ENCODE measurements at places on chromosomes 12 and 14. TPM values are rescaled to one million over a fixed set of nuclear protein-coding genes. Genes with fewer than 3 reads are reported as not detected.
A peak's percentile ranks its signal among the peaks of the same experiment; 100 is the strongest.

GRCh38 chr14:76775695-76776427 is 14.6 kb downstream of the VASH1 start:
- H3K27me3 ChIP-seq, result peaks cover 9% of the 10 kb centered on the region
- no peak overlapping the region for H3K27ac ChIP-seq
- H3K4me3 ChIP-seq, result no peak overlapping the region
- no peaks in the 10 kb centered on the region for H3K4me1 ChIP-seq
- H3K36me3 ChIP-seq, result peaks cover 13% of the 10 kb centered on the region

DNA sequence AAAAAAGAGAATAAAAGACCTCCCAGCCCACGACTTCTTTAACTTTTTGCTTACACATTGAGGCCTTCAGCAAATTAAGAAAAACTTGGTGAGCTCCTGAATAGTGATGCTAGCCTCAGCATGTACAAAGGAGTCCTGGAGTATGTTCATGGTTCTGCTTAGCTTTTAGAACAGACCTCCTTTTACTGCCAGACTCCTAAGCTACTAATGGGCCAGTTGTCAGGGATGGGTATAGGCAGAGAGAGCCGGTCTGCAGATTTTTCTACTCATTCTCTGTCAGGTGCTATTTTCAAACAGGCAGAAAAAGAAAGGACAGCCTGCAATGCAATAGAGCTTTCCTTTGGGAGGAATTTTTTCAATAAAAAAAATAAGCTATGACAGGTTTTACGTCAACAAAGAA is 81.9 kb upstream of the REP15 start:
- DNase-seq, result no peak
- no peaks in the 10 kb centered on the region for H3K27me3 ChIP-seq
- no peak overlapping the region for H3K4me3 ChIP-seq
- H3K36me3 ChIP-seq, result no peaks in the 10 kb centered on the region
- H3K4me1 ChIP-seq, result peaks cover 61% of the 10 kb centered on the region

DNA sequence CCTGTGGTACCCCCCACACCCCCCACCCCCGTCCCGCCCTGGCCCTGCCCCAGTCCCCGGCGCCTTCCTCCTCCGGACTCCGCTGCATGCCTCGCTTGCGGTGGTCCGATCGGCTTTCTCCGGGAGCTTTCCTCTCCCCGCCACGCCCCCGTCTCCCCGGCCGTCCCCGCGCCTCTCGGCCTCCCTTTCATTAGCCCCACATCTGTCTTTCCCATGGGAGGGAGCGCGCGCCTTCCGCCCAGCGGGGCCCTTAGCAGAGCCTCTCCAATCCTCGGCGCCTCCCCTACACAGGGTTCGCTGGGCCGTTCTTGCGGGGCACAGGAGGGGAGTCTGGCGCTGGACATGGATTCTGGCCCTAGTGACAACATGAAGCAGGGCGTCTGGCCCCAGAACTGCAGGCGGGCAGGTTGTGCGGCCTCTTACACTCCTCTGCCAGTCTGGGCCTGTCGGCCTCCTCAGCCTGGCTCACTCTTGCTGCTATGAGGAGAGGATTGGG is 1.5 kb upstream of the EFS start:
- no peak overlapping the region for H3K27ac ChIP-seq
- H3K4me1 ChIP-seq, result no peaks in the 10 kb centered on the region
- H3K36me3 ChIP-seq, result no peaks in the 10 kb centered on the region
- DNase-seq, result no peak
- H3K27me3 ChIP-seq, result peaks cover 92% of the 10 kb centered on the region

GRCh38 chr12:119115296-119115905 is 63.3 kb upstream of the HSPB8 start:
- H3K27me3 ChIP-seq, result peaks cover 28% of the 10 kb centered on the region
- no peak overlapping the region for H3K27ac ChIP-seq
- H3K4me3 ChIP-seq, result no peak overlapping the region
- H3K4me1 ChIP-seq, result no peaks in the 10 kb centered on the region

- peaks cover 12% of the 10 kb centered on the region for H3K36me3 ChIP-seq
- no peak for DNase-seq
- H3K4me3 ChIP-seq, result no peak overlapping the region
- no peaks in the 10 kb centered on the region for H3K27me3 ChIP-seq
- H3K4me1 ChIP-seq, result no peaks in the 10 kb centered on the region
- no peak overlapping the region for H3K27ac ChIP-seq
Measured at GRCh38 chr12:7123806-7124522, 4.7 kb downstream of the RBP5 start.

- H3K4me3 ChIP-seq, result no peak overlapping the region
- no peak overlapping the region for H3K27ac ChIP-seq
- DNase-seq, result no peak
- no peaks in the 10 kb centered on the region for H3K36me3 ChIP-seq
Measured at GRCh38 chr12:497501-498160, 37.9 kb downstream of the B4GALNT3 start.

- H3K4me1 ChIP-seq, result no peaks in the 10 kb centered on the region
- H3K27me3 ChIP-seq, result no peaks in the 10 kb centered on the region
- no peak overlapping the region for H3K4me3 ChIP-seq
- no peak for DNase-seq
Measured at GRCh38 chr12:96064271-96064670, 28.9 kb upstream of the LTA4H start.

- H3K27ac ChIP-seq, result no peak overlapping the region
- no peak overlapping the region for H3K4me3 ChIP-seq
- H3K27me3 ChIP-seq, result peaks cover 9% of the 10 kb centered on the region
- DNase-seq, result no peak
Measured at GRCh38 chr12:109600481-109600880, 26.9 kb downstream of the MVK start.

DNA sequence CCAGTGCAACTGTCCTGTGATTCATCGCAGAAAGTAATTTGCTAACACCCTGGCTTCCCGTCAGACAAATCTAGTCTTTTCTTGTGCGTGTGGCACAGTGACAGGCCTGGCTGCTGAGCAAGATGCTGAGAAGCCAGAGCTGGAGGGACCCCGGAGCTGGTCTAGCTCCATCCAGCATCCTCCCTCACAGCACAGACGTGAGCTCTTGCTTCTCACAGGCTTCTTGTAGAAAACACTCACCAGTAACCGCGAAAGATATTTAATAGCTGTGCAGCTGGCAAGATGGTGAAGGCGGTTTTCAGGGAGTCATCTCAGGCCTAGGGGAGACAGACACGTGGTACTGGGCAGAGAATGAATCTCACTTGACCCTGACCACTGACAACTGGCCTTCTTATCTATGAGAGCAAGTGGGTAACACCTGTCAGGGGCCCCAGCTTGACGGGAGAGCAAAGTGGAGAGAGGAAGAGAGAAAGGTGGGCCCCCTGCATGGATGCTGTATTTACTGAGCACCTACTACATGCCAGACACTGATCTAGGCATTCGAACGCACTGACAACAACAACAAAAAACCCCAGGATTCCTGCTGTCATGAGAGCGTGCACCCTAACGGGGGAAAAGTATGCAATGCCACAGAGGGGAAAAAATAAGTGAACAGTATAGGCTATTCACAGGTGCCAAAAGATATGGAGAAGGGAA is 63.3 kb downstream of the CCDC88C start:
- no peaks in the 10 kb centered on the region for H3K27me3 ChIP-seq
- no peak overlapping the region for H3K4me3 ChIP-seq
- H3K27ac ChIP-seq, result no peak overlapping the region
- peaks cover 22% of the 10 kb centered on the region for H3K36me3 ChIP-seq

- no peaks in the 10 kb centered on the region for H3K36me3 ChIP-seq
- H3K4me1 ChIP-seq, result peaks cover 9% of the 10 kb centered on the region
- no peak overlapping the region for H3K4me3 ChIP-seq
- DNase-seq, result no peak
Measured at GRCh38 chr12:11978726-11979384, 91.9 kb upstream of the BCL2L14 start.

GRCh38 chr14:23605931-23606585 is 27.5 kb upstream of the JPH4 start:
- H3K27ac ChIP-seq, result no peak overlapping the region
- no peak for DNase-seq
- H3K36me3 ChIP-seq, result no peaks in the 10 kb centered on the region
- H3K4me3 ChIP-seq, result no peak overlapping the region
- H3K27me3 ChIP-seq, result peaks cover 21% of the 10 kb centered on the region

DNA sequence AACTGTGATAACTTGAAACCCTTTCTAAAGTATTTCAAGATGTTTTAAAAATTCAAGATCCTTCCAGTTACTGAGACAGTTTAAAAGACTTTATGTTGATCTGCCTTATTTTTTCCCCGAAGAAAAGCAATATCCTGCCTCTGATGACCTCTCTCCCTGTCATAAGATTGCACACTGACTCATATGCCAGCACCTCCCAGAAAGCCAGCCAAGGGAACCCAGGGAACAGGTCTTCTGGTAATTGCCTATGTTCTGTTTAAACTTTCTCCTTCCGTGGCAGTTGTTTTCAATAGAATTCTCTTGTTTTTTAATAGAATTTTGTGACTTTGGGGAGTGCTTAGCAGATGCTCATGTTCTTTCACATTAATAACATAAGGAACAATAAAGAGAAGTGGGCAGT is 300.2 kb upstream of the PRKD1 start:
- no peaks in the 10 kb centered on the region for H3K36me3 ChIP-seq
- peak; percentile 14 for DNase-seq
- H3K4me1 ChIP-seq, result peaks cover 39% of the 10 kb centered on the region
- H3K27ac ChIP-seq, result no peak overlapping the region
- H3K27me3 ChIP-seq, result no peaks in the 10 kb centered on the region

- no peaks in the 10 kb centered on the region for H3K36me3 ChIP-seq
- no peak overlapping the region for H3K27ac ChIP-seq
- peak; percentile 48 for DNase-seq
- H3K4me1 ChIP-seq, result peaks cover 27% of the 10 kb centered on the region
- H3K27me3 ChIP-seq, result no peaks in the 10 kb centered on the region
Measured at GRCh38 chr14:94355191-94355794, 32.2 kb upstream of the SERPINA6 start.

DNA sequence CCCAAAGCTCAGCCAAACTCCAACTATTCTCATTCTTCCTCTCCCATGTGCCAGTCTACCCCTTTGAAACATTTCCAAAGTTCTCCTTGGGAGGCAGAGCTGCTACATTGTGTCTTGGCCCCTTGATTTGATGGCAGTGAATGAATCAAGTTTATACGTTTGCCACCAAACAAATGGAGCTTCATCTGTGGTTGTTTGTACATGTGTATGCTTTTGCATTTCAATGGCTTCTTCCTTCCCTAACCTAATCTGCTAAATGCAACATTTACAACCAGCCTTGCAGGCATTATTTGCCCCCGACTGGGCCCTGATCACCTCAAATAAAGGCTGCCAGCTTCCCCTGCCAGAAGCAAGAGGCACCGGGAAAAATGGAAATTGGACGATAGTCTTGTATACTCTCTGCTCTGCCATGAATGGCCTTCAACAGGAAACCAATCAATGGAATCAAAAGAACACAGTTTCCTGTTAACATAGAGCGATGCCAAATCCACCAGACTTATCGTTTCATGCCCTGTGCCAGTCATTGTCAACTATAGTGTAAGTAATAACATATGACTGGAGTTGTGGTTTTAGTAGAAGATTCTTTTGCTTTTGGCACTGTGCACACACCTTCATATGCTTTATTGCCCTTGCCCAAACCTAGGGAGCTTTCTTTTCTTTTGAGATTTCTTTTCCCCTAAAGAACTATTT is 97.8 kb downstream of the TMEM30B start:
- no peaks in the 10 kb centered on the region for H3K27me3 ChIP-seq
- DNase-seq, result no peak
- H3K36me3 ChIP-seq, result peaks cover 8% of the 10 kb centered on the region
- no peak overlapping the region for H3K27ac ChIP-seq

- peaks cover 28% of the 10 kb centered on the region for H3K27me3 ChIP-seq
- H3K4me3 ChIP-seq, result no peak overlapping the region
- no peak overlapping the region for H3K27ac ChIP-seq
- H3K36me3 ChIP-seq, result no peaks in the 10 kb centered on the region
Measured at GRCh38 chr12:2457933-2458414, 336.8 kb upstream of the FKBP4 start.

- no peaks in the 10 kb centered on the region for H3K27me3 ChIP-seq
- no peak for DNase-seq
- H3K36me3 ChIP-seq, result no peaks in the 10 kb centered on the region
- H3K4me1 ChIP-seq, result no peaks in the 10 kb centered on the region
Measured at GRCh38 chr14:103763730-103764488, 48.3 kb downstream of the ZFYVE21 start.

DNA sequence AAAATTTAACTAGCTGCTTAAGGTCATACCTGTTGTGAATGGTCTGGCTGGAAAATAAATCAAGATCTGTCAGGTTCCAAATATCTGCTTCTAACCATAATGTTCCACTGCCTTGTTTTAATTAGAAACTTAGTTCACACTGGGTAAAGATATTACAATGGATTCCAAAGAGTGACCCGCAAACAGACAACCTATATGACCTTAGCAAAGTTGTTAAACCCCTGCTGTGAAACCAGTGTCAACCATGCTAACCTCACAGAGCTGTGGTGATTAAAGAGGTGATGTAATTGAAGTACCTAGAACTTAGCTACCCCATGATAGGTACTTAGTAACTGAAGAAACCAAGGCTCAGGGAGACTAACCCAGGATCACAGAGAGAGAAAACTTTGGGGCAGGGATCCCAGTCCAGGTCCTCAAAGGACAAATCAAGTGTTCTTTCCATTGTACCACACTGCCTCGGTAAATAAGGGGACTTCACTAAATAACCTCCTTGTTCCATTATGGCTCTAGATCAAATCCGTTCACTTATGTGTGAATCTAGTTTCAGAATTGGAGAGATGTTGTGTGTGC is 2.2 kb downstream of the GUCY2C start:
- no peaks in the 10 kb centered on the region for H3K4me1 ChIP-seq
- H3K4me3 ChIP-seq, result no peak overlapping the region
- no peak for DNase-seq
- H3K36me3 ChIP-seq, result no peaks in the 10 kb centered on the region

GRCh38 chr12:39884616-39885125 is 221.2 kb downstream of the SLC2A13 start:
- no peak for DNase-seq
- H3K4me1 ChIP-seq, result no peaks in the 10 kb centered on the region
- no peak overlapping the region for H3K27ac ChIP-seq
- no peaks in the 10 kb centered on the region for H3K27me3 ChIP-seq
- H3K36me3 ChIP-seq, result no peaks in the 10 kb centered on the region

BMP4 gene
- 24.8 TPM for total RNA-seq

KRT73 gene
- not detected for total RNA-seq

SLCO1C1 gene
- total RNA-seq, result 0.54 TPM

PRKAB1 gene
- total RNA-seq, result 82.7 TPM

OR6C2 gene
- not detected for total RNA-seq

PROX2 gene
- total RNA-seq, result not detected

NRIP2 gene
- total RNA-seq, result not detected

HOXC4 gene
- total RNA-seq, result 0.57 TPM

MDP1 gene
- 7.4 TPM for total RNA-seq
